ENCODE measurements at places on chromosomes 2 and 18.
A peak's percentile ranks its signal among the peaks of the same experiment; 100 is the strongest.

GRCh38 chr2:117958186-117958585 lies 55.7 kb downstream of the CCDC93 start:
- DNase-seq: no peak

DNA sequence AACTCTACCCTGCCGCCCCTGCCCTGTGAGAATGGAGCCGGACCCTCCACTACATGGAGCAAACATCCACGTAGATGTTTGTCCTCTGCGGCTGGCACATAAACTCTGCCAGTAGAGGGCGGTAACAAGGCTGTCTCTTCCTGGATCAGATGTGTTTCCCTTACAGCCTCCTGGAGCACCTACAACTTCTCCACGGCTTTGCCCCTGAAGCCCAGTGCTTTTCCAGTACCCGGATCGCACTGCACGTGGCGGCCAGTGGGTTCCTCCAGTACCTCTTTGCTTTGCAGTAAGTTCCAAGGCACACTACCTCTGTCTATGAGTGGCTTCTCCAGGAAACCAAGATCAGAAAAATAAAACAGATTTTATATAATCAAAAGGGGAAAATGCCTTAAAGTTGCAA lies 651.3 kb downstream of the DCDC2C start:
- peak; percentile 81 for DNase-seq

- DNase-seq: no peak
Observed at GRCh38 chr2:54388076-54388475, 68.1 kb upstream of the SPTBN1 start.

DNA sequence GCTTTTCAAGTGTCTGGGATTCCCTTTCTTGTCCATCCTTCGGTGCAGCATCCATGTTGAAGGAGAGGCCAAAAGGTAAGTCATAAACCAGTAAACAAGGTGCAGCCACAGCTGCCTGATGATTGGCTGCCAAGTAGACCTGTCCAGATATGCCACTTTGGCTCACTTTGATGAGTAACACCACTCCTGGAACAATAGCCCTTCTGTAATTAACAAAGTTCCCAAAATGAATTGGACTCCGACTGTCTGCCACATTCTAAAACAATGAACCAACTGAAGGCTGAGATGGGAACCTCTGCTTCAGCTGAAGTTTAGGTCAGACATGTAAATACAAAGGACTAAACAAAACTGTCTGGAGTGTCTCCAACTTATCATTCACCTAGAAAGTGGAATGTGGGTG lies 82.2 kb upstream of the LGALSL start:
- DNase-seq: no peak

Data from SK-MEL-5 (cell line).